Suppressor macrophage treated with lipopolysaccharide for 4 hours (primary cell): ENCODE measurements at places on chromosomes 2 and 18.

DNA sequence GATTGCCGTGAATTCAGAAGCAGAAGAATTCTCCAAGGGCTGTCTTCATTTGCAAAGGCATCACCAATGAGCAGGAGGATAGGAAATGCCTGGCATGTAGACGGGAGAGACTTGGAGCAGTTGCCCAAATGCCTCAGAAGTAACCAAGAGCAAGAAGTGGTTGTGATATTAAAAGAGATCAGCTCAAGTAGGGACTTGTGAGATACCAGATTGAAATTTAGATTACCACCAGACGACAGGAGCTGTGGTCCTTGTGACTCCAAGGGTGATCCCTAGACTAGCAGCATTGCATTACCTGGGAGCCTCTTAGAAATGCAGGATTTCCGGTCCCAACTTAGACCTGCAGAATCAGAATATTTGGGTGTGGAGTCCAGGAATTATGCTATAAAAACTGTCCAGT, 228.6 kb upstream of the EPAS1 start:
- DNase-seq, result no peak

GRCh38 chr2:186947516-186947915, 98.5 kb upstream of the ZSWIM2 start:
- DNase-seq, result no peak

GRCh38 chr2:127416506-127417001, 1.7 kb upstream of the PROC start:
- DNase-seq, result no peak

- DNase-seq, result peak; percentile 70
These were observed 125.5 kb upstream of the SIX2 start for GRCh38 chr2:45134726-45135125.

GRCh38 chr2:120602251-120602650, 133.4 kb upstream of the GLI2 start:
- DNase-seq, result no peak

GRCh38 chr2:148813603-148814065, 61.4 kb upstream of the KIF5C start:
- DNase-seq, result no peak

DNA sequence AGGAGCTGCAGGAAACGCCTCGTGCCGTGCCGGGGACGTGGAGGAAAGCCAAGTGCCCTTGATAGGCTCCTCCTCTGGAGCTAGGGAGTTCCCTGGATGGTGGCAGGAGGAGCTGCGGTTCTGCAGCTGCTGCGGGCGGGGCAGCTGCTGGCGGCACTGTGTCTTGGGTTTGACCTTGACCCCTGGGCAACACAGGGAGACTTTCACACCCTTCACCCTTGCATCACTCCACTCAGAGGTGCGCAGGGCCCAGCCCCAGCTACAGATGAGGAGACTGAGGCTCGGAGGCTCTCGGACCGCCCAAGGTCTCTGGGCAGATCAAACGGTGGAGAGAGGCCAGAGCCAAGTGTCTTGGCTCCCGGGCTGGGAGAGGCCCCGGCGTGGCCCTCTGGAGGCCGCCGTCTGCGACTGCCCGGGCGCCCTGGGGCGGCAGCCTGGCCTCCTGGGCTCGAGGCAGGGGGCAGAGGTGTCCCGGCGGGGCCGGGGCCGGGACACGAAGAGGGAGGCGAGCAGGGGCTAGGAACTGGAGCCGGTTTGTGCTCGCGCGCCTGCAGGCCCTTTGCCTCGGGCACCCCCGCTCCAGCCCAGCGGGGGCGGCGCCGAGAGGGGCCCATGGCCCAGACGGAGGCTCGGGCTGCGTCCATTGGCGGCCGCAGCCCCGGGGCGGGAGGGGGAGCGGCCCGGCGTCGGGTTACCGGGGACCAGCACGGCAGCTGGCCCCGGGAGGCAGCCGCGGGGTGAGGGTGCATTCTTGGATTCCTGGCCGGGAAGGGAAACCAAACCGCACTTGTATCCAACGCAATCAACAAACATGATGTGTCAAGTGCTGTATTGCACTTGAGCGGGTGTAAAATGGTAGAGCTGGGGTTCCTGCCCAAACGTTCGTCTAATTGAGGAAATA, 129.6 kb upstream of the SLC1A4 start:
- DNase-seq, result peak; percentile 84

DNA sequence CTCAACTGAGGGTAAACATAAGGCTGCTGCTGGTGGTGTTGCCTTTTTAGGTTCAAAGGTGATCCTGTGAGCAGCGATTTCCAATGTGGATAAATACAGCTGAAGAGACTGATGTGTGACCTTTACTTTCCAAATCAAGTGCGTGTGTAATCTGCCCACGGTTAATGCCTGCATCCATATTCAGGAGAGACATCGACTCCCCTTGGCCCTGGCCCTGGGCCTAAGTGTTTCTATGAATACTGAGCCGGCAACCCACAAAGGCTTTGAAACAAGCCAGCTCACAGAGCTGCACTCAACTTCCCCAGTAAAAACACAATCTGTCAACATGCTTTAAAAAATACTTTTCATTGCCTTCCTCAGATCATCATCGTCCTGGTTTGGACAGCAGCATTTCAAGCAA, 1026.6 kb downstream of the TMEM182 start:
- DNase-seq, result no peak

DNA sequence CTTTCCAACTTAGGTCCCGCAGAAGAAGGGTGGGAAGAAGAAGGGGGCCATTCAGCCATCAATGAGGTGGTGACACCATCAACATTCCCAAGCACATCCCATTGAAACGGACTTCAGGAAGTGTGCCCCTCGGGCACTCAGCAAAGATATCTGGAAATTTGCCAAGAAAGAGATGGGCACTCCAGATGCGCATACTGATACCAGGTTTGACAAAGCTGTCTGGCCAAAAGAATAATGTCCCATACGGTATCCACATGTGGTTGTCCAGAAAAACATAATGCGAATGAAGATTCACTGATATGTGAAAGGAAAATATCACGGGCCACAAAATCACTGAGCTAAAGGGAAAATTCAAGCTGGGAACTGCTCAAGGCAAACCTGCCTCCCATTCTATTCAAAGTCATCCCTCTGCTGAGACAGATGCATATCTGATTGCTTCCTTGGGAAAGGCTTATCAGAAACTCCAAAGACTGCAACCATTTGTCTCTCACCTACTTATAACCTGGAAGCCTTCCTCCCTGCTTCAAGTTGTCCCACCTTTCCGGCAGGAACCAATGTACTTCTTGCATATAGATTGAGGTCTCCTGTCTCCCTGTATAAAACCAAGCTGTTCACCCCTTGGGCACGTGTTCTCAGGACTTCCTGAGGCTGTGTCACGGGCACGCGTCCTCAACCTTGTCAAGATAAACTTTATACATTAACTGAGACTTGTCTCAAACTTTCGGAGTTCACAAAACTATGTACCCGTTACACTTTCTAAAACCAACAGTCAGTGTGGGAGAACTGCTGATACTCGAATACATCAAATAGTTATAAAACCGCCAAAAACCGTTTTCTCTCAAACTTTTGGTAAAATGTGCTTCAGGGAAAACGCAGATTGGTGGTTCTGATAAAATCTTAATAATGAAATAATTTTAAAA, 1.3 kb upstream of the PDK1 start:
- DNase-seq, result no peak

GRCh38 chr2:207706936-207707860, 4.2 kb upstream of the CCNYL1 start:
- no peak for DNase-seq
